Activated CD4-positive, alpha-beta T cell treated with anti-CD3 and anti-CD28 coated beads for 36 hours (primary cell): ENCODE measurements at places on chromosomes 2 and 18. TPM values are rescaled to one million over a fixed set of nuclear protein-coding genes. Genes with fewer than 3 reads are reported as not detected.
A peak's percentile ranks its signal among the peaks of the same experiment; 100 is the strongest.

KCNJ3 gene
- not detected for total RNA-seq

LTBP1 gene
- 0.14 TPM for total RNA-seq

CDH19 gene
- total RNA-seq = not detected

DNA sequence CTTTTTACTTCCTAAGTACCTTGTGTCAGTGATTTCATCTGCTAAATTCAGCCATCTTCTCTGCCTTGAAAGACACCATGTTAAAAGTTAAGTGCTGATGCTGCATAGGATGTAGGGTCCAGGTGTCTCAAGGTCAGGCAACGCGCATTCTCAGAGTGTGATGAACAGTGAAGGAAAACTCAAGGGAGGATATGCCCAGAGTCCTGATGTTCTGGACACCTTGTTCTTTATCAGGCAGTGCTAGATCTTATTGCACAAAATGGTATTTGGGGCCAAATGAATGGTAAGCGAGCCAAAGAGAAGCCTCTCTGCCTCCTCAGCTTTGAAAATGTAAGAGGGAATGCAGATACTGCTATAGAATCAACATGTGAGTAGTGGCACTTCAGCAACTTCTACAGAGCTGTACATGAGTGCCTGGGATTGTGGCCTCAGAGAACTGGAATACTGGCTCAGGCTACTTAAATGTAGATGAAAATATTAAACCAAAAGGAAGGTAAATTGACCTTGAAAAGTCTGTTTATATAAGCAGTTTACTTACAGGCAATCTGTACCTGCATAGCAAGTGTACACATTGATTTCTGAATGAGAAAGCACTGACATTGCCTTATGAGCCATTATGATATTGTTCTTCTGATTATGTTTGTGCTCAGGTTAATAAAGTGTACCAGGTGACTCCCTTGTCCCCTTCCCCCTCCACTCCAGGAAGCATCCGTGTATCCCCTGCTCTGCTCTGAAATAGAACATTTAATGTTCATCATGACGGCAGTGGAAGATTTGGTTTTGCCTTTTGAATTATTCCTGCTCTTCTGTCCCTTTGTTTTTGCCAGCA, 86.7 kb upstream of the RANBP2 start:
- DNase-seq = no peak

DNA sequence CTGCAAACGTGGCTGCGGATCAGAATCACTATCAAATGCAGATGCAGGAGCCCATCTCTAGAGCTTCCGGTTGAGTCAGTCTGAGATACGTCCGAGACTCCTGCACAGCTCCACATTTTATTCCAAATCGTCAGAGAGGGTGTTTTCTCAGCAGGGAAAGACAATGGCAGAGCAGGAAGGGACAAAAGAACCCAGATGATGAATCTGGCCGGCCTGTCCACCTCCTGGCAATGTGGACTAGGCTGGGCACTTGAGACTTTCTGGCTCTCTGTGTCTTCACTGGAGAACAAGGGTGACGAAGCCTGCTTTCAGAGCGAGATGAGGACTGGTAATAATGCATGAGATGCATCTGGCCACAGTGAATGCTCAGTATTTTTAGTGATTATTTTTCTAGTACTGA, 255.9 kb upstream of the MYT1L start:
- DNase-seq = no peak

DNA sequence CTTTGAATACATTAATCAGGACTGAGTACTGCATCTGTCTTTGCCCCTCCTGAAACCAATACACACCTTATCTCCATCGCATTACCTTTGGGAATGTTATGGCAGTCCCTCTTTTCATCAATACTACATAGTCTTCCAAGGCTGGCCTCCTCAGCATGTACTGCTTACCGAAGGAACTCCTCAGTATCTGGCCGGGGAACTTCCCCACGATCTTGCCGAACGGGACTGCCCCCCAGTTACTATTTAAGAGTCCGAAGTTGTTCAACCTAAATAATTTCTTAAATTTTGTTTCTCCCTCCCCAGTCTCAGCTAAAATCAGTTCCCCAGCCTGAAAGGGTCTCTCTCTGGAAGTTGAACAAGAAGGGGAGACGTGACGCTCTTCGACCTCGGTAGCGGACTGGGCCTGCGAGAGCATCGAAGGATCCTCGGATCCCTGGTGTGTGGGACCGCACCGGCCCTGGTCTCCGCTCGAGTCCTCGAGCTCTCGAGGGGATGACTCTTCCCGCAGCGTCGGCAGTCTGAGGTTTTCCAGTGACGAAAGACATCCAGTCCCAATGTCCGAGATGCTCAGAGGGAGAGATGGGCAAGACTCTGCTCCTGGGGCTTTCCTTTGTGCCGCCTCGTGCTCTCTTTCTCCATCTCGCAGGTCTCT, 489 bp downstream of the TRMT61B start:
- peak; percentile 39 for DNase-seq

- DNase-seq = no peak
Measured at GRCh38 chr2:212953170-212953920, 198.1 kb downstream of the IKZF2 start.

DNA sequence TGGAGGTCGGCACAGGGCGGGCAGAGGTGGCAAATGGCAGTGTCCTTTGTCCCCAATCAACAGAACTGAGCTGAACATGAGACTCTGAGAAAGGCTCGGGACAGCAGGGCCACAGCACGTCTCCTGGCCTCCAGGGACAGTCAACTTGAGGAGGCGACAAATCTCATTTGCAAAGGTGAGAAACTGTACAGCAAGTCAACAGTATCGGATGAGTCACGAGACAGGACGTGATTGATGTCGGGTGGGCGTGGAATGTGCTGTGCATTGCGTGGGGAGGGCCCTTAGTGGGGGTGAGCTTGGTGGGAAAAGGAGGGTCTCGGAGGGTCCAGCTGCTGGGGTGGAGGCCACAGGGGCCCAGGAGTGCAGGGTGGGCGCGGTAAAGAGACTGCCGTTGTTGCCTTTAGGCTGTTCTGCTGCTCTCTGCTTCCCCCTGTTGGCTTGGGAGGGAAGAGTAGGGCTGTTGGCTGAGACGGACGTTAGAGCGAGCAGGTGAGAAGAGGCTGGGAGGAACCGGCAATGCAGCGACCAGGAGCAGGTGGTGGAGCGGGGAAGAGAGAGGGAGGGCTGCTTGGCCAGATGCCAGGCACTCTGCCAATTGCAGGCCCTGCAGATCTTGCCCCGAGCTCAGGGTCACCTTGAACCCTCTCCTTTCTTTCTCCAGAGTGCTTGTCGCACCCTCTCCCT, 164.3 kb downstream of the BCL2 start:
- DNase-seq = peak; percentile 89

DNA sequence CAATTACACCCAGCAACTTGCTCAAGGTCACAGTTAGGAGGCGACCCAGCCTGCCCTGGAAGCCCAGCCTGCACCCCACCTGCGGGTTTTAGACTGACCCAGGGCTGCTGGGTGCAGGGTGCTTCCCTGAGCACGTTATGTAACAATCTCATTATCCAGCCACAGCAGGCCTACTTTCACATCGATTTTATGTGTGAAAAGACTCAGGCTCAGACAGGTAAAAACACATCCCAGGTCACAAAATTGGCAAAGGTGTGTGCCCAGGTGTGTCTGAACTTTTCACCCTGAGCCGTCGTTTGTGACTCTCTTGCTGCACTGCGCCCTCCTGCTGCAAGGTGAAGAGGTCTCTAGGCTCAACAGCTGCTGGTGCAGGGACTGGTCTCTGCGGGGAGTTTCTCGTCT, 668.2 kb upstream of the HS6ST1 start:
- DNase-seq = no peak

DNA sequence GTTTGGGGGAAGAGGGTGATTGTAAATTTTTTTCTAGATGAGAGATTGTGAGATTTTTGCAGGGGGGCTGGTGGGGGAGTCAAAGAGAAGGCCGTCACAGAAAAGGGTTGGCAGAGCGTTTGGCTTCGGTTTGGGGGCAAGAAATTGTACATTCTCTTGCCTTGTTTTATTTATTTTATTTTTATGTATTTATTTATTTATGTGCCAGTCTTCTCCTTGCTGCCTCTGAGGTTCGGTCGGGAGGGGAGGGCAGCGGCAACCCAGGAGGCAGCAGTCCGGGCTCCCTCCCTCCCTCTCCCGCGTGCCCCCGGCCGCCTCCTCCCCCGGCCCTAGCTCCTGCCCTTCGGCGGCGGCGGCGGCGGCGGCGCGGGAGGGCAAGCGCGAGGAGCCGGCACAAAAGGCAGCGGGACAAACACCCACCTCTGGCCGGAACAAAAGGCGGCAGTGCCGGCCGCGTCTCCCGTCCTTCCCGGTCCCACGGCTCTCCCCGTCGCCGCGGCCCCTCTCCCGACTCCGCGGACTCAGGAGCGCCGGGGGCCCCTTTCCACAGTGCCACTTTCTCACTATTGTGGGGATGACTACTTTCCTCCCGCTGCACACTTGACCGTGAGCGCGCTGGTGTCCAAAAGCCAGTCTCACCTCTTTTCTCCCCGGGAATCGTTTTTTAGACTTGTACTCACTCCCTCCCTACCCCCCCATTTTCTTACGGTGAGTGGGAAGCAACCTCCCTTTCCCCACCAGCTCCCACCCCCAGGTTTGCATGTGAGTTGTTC, 1.2 kb downstream of the BCL11A start:
- DNase-seq = peak; percentile 33

- DNase-seq = no peak
Measured at GRCh38 chr18:44171301-44171700, 509.4 kb upstream of the SETBP1 start.

- no peak for DNase-seq
Measured at GRCh38 chr2:132936791-132937190, 266.8 kb upstream of the LYPD1 start.

DNA sequence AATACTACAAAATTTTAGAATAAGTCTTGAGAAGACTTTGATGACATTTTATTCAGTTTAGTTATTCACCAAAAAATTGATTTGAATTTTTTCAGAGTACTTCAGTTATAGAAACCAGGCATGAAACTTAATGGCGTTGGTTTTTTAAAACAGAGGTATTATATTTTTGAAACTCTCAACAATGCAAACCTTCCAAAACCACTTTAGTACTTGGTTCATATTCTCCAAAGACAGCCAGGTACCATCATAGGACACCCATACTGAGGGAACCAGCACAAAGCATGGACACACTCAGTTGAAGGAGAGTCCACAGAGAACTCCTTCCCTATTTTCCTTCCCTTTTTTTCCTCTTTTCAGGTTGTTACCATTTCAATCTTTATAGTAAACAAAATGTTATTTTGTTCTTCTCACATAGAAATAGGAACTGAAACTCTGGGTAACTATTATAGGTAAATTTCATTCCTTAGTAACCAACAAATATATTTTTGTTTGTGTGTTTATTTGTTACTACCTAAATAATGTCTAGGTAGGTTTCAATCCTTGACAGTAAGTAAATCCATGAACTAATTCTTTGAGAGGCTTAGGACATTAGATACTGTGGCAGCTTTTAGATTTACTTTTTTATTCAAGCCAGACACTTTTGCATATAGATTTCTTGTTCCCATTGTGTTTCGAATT, 95.8 kb downstream of the TMEFF2 start:
- no peak for DNase-seq

- DNase-seq = peak; percentile 16
Measured at GRCh38 chr2:75523313-75524275, 37.1 kb downstream of the EVA1A start.
